Left hindlimb (tissue), 1 donor: ENCODE measurements at places on chromosomes 2 and 18.

DNA sequence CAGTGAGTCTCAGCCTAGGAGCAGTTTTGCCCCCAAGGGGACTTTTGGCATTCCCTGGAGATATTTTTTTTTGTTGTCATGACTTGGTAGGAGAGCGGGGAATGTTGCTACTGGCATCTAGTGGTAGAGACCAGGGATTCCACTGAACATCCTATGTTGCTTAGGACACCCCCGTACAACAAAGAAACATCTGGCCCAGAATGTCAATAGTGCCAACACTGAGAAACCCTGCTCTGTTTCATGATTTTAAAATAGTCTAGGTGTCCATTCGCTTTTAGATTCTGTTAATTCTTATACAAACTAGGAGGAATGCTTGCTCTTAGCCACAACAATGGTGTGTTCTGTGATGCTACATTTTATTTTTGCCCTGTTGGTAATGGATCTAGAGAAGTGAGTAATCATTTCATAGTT is 225.8 kb upstream of the SIX3 start:
- no peak for DNase-seq

- no peak for DNase-seq
These were observed 24.1 kb downstream of the AP1S3 start for GRCh38 chr2:223813329-223813728.

DNA sequence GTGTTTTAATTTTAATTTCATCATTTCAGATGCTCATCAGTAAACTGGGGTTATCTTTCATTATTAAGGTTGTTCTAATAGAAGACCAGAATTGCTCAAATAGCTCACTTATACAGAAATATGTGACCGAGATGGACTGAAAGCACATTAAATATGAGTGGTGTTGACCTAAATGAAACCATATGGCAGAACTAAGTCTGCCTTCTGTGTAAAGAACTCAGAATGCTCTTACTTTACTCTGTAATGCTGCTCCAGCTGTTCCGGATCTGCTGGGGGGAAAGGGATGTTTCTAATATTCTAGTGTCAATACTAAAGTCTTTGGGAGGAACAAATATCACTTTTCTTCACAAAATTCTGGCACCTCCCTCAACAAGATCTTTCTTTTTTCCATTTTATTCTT is 131.0 kb downstream of the DPP4 start:
- no peak for DNase-seq

- no peak for DNase-seq
These were observed 69.5 kb upstream of the PSME4 start for GRCh38 chr2:54040250-54040649.

DNA sequence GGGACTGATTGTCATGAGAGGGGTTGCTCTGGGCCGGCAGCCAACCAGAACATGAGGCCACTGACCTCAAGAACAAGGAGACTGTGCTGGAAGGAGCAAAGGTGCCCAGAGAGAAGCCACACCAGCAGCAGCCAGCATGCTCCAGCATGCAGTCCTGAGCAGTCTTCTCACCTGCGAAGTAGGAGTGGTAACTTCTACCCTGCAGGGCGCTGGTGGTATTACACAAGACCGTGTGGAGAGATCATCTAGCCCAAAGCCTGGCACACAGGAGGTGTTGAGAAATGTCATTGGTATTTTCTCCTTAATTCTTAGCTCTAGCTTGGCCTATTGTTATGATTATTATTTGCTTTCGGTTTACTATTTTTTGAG is 132.7 kb downstream of the TSN start:
- DNase-seq = no peak

DNA sequence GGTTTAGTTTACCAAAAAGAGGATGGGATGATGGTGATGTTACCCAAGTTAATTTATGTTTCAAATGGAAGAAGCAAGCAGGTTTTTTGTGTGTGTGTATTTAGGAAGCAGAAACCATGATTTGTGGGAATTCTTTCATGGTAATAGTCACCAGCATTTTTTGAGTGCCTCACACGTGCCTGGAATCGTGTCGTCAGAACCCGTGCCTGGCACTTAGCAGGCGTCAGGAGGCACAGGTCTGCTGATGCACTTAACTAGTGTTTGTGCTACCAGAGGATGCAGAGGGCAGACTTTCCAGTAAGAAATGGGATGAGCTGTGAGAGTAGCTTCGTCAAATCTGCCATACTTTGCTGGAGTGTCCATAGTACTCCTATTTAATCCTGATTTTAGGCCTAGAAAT is 41.1 kb downstream of the LYPD6 start:
- DNase-seq = no peak

- no peak for DNase-seq
These were observed 11.0 kb upstream of the PTPN2 start for GRCh38 chr18:12895014-12895413.

GRCh38 chr2:67564626-67565025 is 167.5 kb downstream of the ETAA1 start:
- no peak for DNase-seq

DNA sequence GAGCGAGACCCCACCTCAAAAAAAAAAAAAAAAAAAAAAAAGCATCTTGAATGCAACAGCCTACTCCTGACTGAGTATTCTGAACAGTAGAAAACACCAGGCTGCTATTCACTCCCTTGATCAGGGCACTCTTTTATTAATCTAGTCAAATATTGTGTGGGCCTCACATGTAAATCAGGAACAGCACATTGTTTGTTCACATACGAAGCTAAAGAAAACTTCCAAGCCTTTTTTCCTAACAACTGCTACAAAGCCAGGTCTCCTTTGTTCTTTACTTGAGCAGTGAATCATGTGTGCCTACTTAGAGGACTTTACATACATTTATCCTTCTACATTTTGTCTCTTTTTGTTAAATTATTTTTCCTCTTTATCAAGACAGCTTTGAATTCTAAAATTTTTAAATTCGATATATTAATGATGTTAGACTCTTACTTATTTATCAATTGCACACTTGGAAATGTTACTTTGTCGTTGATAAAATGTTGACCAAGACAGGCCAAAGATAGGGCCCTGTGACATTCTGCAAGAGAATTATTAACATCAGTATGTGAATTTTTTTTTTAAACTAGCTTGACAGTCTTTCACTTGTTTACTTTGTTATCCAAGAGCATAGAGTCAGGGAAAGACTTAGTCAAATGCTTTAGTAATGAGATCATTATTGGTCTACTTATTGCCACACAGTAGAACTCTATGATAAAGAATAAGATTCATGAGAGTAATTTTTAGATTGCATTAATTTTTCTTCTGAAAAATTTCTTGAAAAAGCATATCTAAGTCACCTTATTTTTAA is 13.2 kb downstream of the SPATS2L start:
- no peak for DNase-seq

DNA sequence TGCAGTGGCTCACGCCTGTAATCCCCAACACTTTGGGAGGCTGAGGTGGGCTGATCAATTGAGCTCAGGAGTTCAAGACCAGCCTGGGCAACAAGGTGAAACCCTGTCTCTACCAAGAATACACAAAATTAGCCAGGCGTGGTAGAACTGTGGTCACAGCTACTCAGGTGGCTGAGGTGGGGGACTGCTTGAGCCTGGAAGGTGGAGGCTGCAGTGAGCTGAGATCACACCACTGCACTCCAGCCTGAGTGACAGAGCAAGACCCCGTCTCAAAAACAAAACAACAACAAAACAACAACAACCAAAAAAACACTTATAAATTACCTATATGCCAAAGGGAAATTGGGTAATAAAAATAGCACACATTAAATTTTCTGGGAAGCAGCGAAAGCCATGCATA is 141.6 kb downstream of the HDAC4 start:
- no peak for DNase-seq

GRCh38 chr18:65124633-65125032 is 626.2 kb upstream of the CDH7 start:
- no peak for DNase-seq

DNA sequence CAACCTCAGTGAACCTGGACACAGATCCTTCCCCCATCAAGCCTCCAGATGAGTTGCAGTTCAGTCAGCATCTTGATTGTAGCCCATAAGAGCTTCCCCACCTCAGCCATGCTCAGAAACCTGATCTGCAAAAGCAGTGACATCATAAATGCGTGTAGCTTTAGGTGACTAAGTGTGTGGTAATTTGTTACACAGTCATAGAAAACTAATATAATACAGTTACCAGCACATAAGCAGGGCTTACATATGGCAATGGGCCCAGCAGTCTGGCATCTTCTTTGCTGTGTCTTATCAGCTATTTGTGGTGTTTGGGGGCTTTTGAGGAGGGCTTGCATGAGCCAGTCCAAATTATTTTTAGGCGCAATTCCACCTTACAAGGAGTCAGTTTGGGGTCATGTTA is 807.0 kb downstream of the SLC4A3 start:
- no peak for DNase-seq

DNA sequence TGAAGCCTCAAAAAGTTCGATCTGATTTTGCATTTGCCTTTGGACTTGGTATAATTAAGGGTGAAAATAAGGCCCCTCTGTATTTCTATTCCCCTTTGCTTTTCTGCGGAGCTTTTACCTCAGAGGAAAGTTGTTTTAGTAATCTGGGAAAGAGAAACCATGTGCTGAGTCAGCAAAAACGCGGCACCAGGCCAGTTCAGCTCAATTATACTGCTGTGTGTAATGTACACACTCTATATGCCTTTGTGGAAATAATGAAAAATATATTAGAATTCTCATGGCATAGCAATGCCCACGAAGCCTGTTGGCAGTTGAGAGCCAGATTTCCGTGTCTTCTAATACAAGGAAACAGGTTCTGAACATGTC is 161.9 kb upstream of the SIX2 start:
- DNase-seq = peak; percentile 51

GRCh38 chr2:96733931-96734330 is 5.9 kb downstream of the LMAN2L start:
- DNase-seq = no peak

GRCh38 chr18:32454593-32454992 is 16.1 kb downstream of the GAREM1 start:
- no peak for DNase-seq

GRCh38 chr2:219633276-219634065 is 6.0 kb downstream of the SLC4A3 start:
- no peak for DNase-seq

GRCh38 chr2:56117764-56118163 is 66.0 kb upstream of the CCDC85A start:
- no peak for DNase-seq

DNA sequence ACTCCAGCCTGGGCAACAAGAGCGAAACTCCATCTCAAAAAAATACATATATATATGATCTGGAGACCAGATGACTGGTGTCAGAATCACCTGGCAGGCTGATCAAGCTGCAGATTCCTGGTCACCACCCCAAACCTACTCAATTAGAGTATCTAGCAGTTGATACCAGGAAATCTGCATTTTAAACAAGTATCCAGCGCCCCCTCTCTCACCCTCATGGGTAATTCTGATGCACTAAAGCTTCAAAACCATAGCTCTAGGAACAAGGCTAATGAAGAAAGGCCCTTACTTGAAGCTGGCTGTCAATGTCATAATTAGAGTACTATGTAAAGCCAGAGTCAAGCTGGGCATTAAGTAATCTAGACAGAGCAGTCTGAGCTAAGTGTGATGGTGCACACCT is 25.0 kb upstream of the PCBP1 start:
- no peak for DNase-seq

DNA sequence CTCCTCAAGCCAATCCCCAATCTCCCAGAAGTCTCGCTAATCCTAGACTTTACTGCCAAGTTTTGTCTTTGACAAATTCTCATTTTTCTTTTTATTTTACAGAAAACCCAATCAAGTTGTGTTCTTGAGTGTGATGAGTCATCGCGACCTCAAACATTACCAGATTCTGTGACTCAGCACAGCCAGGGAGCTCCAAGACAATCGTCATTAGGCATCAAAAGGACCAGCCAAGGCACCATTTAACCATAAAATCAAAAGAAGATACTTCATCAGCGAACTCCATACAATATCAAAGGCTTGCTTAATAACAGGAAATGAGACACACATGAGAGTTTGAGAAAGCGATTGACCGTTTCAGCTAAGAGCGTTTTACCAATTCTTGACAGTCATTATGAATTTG is 146.2 kb upstream of the AGAP1 start:
- no peak for DNase-seq

GRCh38 chr2:77746780-77747179 is 224.6 kb upstream of the LRRTM4 start:
- no peak for DNase-seq

DNA sequence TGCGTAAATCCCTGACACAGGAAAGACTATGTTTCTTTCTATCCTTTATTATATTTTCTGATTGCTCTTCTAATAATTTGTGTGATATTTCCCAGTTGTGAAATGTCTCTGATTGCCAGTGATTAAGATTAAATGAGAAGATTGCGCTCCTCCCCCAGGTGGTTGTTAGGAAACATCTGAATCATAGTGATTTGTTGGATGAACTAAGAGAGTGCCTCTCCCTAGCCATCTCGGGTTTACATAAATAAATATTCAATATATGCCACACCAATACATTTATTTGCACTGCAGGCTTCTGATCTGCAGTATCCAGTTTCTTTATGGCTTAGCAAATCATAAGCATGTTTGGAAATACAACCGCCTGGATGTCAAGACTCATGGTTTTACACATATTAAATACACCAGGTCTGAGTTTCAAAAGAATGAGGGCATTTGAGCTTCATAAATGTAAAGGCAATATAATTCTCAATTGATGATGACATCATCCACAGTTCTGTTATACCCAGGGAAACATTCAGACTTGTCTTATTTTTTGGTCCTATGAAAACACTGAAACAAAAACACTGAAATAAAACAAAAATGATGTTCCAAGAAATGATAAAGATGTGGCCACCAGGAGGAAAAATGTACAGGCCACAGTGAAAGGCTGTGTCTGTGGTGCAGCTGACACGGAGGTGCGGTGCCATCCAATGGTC is 826.7 kb upstream of the ACVR2A start:
- no peak for DNase-seq

GRCh38 chr2:133286326-133286922 is 281.8 kb downstream of the NCKAP5 start:
- no peak for DNase-seq

DNA sequence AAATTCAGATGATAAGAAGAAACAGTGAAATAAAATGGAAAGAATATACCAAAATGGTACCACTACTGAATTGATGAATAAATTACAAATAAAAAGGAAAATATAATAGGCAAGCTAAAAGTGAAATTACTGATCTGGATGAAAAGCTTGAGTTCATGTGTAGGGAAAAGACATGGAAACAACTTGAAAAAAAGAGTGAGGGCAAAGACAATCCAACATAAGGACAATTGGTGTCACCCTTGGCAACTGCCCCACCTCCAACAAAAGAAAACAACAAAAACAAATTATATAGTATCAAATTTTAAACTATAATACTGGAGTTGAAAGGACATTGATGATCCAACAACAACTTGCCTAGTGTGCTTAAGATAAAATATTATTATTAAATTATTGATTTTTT is 37.6 kb downstream of the PPP1R1C start:
- no peak for DNase-seq

- DNase-seq = no peak
These were observed 43.6 kb upstream of the PGAP1 start for GRCh38 chr2:196970099-196970498.

DNA sequence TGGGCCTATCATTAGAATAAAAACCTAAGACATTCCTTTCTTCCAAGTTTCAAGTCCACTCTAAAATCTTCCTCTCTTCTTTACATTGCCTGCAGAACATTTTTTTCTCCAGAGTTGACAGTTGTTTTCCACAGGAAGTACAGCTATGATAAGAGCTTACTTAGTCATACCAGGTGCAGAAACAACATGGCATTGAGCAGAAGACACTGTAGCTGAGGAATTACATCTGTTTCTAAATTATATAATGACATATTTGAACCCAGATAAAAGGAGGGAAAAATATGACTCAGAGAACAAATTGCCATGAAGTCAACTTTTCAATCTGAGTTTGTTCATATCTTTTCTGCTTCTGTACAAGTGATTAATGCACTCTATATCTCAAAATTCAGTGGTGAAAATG is 30.2 kb downstream of the CMPK2 start:
- DNase-seq = no peak
